Body of pancreas (tissue), 4 donors: ENCODE measurements at places on chromosomes 6 and 20.

DNA sequence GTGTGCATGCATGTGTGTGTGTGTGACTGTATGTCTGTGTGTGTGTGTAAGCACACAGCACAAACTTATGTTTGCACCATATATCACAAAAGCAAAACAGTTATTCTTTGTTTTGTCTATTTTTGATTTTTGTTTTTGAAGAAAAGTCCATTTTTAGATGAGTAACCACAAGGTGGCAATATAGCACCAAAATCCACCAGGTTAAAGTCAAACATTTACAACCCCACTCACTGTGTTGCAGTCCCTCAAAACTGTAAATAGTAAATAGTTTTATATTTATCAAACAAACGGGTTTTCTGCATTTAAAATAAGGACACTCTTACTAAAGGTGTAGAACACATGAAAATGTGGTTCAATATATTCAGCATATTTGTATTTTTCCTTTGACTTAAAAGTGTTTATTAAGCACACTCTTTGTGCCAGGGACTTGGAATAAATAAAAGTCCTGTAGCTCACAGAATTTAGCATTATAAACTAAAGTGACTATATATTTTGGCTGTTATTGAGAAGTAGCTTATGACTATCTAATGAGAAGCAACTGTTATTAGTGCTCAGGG lies 118.5 kb downstream of the GFRAL start:
- no peak for DNase-seq

DNA sequence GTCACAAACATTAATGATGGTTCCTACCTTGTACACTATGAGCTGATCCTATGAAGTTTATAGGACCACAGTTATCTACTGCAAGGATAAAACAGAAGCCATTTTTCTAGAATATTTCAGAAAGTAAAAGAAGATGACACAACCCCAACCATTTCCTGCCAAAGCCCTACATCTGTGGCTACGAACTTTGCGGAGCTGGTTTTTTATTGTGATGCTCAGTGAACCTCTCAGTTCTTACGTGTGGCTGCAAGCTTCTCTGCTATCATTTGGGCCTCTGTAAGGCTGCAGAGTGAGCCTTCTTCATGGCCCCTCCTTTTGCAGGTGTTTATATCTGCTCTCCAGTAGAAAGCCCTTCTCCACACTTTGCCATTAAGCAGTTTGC lies 17.8 kb upstream of the TAGAP start:
- no peak for DNase-seq

- DNase-seq, result no peak
Observed at GRCh38 chr6:51585264-51585663, 502.1 kb downstream of the PKHD1 start.

GRCh38 chr6:144555066-144555465 lies 269.9 kb downstream of the UTRN start:
- DNase-seq, result no peak

- no peak for DNase-seq
Observed at GRCh38 chr20:8095648-8096572, 36.2 kb upstream of the PLCB1 start.

DNA sequence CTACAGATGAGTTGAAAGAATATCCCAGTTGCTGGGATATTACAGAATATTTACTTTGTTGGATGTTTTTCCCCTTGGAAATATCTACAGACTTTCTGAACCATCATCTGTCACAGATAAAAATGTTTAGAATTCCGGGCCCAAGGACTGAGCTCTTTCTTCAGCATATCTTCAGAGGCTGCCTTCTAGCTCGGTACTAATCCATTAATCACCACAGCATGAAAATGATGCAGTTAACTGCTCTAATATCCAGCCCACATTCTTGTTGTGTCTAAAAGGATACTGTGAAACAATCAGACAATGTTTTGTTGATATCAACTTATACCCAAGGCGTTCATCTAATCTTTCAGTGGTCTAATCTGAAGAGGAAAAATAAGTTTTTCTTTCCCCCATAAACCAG lies 247.4 kb downstream of the TBC1D32 start:
- no peak for DNase-seq
